ENCODE measurements at places on chromosomes 3 and 15. TPM values are rescaled to one million over a fixed set of nuclear protein-coding genes. Genes with fewer than 3 reads are reported as not detected.

DNA sequence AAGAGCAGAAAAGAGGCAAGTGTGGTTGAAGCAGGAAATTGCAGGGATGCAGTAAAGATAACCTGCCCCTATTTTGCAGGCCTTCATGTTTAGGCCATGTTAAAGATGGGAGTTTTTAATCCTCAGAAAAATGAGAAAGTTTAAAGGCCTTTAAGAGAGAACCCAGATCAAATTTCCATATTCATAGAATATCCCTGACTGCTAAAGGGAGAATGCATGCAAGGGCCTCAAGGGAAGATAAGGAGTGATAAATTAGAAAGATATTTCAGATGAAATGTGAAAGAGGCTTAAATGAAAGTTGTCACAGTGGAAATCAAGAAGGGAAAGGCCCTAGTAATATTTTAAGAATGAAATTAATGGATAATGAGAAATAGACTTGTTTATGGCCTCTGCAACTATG, 292.1 kb downstream of the SATB1 start:
- H3K36me3 ChIP-seq = no peaks in the 10 kb centered on the region
- H3K4me1 ChIP-seq = peaks cover 14% of the 10 kb centered on the region
- DNase-seq = no peak
- no peak overlapping the region for H3K4me3 ChIP-seq

DNA sequence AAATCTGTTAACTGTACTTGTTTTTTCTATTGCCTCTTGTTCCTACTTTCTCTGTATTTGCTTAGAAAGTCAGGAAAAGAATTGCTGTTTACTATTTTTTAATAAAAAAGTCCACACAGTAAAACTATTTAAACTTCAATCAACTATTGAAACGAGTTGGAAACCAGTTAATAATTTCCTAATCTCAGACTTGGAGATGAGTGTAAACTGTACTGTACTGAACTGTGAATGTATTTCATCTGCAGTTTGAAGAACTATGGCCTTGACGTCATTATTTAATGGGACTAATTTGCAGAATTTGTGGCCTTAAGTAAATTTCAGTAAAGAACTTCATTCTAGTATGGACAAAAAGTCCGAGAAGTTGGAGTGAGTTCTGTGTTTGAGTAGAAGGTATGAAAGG, 89.1 kb downstream of the LRRC28 start:
- H3K36me3 ChIP-seq = peaks cover 4% of the 10 kb centered on the region
- peaks cover 33% of the 10 kb centered on the region for H3K4me1 ChIP-seq
- H3K4me3 ChIP-seq = no peak overlapping the region
- H3K27ac ChIP-seq = peak overlapping the region; percentile 70
- no peak for DNase-seq

DNA sequence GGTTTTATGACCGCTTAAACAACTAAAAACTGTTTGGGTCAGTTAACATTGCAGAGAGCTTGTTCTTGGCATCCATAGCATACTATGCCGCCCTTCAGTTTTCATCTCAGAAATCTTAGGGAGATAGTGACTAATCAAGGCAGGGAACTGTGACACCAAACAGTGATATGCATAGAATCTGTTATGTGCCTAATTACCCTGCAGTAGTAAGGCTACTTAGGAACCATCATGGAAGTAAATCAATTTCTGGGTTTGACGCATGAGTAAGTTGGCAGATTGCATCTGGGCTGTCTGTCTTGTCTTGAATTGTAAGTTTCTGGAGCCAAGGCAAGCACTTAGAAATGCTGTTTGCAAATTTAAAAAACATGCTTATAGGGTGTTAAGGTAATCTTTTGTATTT, 22.5 kb downstream of the KCTD6 start:
- DNase-seq = no peak
- peaks cover 8% of the 10 kb centered on the region for H3K4me1 ChIP-seq
- no peak overlapping the region for H3K27ac ChIP-seq
- no peak overlapping the region for H3K4me3 ChIP-seq
- no peaks in the 10 kb centered on the region for H3K27me3 ChIP-seq

DNA sequence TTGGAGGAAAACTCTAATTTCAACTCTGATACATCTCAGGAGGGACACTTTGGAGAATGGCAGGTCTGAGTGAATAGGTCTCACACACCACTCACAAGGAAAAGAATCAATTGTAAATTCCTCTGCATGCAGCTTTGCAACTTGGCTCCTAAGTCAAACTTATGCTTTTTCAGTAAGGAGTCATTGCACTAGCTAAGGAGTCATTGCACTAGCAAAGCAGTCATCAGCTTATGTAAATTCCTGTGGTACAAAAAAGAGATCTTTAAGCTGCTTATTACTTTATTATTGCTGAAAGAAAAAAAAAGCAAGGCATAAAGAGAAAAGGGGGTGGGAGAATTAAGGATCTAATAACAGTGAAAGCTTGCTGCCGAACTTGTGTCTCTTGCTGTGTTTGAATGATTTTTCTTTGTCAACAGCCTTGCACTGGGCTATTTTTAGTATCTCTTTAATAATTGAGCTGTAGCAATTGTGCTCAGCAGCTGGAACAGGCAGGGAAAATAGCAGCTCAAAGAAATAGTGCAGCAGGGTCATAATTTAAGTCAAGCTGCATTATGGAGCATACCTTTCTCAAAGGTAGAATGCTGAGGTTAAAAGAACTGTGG, 154.3 kb upstream of the ARPP21 start:
- H3K27me3 ChIP-seq = no peaks in the 10 kb centered on the region
- H3K4me3 ChIP-seq = no peak overlapping the region
- H3K27ac ChIP-seq = no peak overlapping the region
- no peaks in the 10 kb centered on the region for H3K36me3 ChIP-seq

- H3K27ac ChIP-seq = no peak overlapping the region
- H3K4me3 ChIP-seq = peak overlapping the region; percentile 92
- no peak for DNase-seq
- H3K36me3 ChIP-seq = peaks cover 4% of the 10 kb centered on the region
- H3K27me3 ChIP-seq = no peaks in the 10 kb centered on the region
Measured at GRCh38 chr3:129441782-129442181, 1.8 kb downstream of the IFT122 start.

- H3K4me1 ChIP-seq = no peaks in the 10 kb centered on the region
- no peaks in the 10 kb centered on the region for H3K27me3 ChIP-seq
- no peak for DNase-seq
- no peak overlapping the region for H3K4me3 ChIP-seq
Measured at GRCh38 chr3:125239266-125239665, 26.7 kb upstream of the SLC12A8 start.

DNA sequence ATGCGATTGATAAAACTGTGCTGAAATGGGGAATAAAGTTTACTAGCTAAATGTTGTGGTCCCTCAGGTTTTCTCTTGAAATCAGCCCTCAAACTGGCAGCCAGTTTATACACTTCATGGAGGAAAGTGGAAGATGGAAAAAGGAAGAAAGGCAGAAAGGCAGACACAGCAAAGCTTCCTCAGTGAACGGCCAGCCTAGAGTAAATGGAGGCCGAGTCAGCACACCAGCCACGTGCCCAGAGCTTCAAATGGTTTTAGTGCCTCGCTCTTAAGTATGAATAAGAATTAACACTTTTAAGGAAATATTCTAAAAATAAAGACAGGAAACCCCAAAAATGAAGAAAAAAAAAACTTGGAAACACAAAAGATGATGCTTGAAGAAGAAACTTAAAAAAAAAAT, 48.3 kb downstream of the GNB4 start:
- no peak overlapping the region for H3K27ac ChIP-seq
- H3K4me3 ChIP-seq = no peak overlapping the region
- H3K27me3 ChIP-seq = no peaks in the 10 kb centered on the region
- no peaks in the 10 kb centered on the region for H3K4me1 ChIP-seq
- no peak for DNase-seq

GRCh38 chr3:171277456-171278298, 182.5 kb downstream of the TNIK start:
- H3K27ac ChIP-seq = no peak overlapping the region
- peaks cover 3% of the 10 kb centered on the region for H3K4me1 ChIP-seq
- DNase-seq = no peak
- peaks cover 3% of the 10 kb centered on the region for H3K36me3 ChIP-seq
- H3K27me3 ChIP-seq = no peaks in the 10 kb centered on the region

- no peak overlapping the region for H3K4me3 ChIP-seq
- no peak for DNase-seq
- H3K27me3 ChIP-seq = peaks cover 32% of the 10 kb centered on the region
- H3K36me3 ChIP-seq = no peaks in the 10 kb centered on the region
Measured at GRCh38 chr3:134886991-134887390, 91.9 kb downstream of the EPHB1 start.

DNA sequence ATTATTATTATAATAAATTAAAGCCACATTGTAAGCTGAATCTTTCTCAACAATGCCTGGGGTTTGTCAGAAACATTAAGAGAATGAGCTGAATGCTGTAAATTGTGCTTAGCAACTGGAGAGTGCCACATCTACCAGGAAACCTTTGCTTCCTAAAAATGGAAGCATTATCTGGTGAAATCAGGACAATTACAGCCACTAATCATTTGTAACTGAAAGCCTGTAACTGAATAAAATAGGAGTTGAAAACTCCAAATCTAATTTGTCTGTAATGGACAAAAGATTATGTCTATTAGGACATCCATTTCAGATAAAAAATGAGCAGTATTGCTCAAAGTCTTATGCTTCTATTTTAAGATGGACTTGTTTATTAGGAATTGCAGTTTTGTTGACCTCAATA, 32.2 kb downstream of the EIF1B start:
- H3K36me3 ChIP-seq = no peaks in the 10 kb centered on the region
- DNase-seq = no peak
- no peak overlapping the region for H3K4me3 ChIP-seq
- no peak overlapping the region for H3K27ac ChIP-seq

DNA sequence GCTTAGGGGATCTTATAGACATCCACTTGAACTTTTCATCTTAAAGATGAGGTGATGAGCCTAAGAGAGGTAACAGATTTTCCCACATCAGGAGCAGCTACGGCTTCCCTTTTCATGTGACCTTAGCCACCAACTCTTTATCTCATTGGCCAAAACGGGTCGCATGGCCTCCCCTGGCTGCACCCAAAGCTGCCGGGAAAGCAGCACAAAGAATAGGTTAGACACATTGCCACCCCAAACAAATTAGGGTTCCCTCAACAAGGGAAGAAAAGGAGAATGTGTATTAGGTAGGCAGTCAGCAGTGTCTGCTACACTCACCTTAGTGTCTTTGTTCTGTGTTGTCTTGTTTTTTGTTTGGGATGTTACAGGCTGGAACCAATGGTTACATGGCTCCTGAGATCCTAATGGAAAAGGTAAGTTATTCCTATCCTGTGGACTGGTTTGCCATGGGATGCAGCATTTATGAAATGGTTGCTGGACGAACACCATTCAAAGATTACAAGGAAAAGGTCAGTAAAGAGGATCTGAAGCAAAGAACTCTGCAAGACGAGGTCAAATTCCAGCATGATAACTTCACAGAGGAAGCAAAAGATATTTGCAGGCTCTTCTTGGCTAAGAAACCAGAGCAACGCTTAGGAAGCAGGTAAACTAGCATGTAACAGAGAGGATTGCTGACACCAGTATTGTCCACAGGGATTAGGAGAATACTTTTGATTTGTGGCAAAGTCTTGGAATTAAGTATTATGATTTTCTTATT, 44.2 kb downstream of the GRK7 start:
- no peak for DNase-seq
- H3K27me3 ChIP-seq = no peaks in the 10 kb centered on the region

DNA sequence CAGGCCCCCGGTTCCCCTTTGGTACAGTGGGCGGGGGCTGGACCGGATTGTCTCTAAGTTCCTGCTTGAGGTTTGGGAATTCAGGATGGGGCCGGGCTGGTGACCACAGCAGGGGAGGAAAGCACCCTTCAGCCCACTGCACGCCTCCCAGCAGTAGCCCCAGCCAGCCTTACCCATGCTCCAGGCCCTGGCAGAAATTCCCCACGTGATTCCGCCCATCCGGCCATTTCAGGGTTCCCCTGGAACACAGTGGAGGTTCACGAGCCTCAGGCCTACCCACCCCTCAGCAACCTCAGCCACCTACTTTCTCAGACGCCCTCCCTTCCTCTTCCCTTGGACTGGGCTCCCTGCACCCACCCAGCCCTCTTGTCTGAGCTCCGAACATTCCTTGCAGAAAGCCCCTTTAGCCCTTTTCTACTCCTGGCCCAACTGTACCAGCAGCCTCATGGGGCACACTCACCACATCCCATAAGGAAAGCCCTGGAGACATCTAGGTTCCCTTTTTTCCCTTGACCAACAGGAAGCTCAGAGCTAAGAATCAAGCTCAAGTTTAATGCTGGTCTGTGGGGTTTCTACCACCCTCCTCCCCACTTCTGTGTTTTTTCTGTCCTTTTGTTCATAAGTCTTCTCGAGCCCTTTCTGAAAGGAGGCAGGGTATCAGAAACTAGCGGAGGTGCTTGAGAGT, 11.5 kb downstream of the ALS2CL start:
- H3K4me3 ChIP-seq = no peak overlapping the region
- H3K36me3 ChIP-seq = no peaks in the 10 kb centered on the region
- DNase-seq = no peak
- H3K4me1 ChIP-seq = no peaks in the 10 kb centered on the region
- H3K27ac ChIP-seq = no peak overlapping the region

GRCh38 chr15:57566834-57567233, 24.9 kb upstream of the MYZAP start:
- DNase-seq = no peak
- H3K36me3 ChIP-seq = no peaks in the 10 kb centered on the region
- H3K27me3 ChIP-seq = no peaks in the 10 kb centered on the region

GRCh38 chr3:30984855-30985749, 90.6 kb upstream of the GADL1 start:
- peak overlapping the region; percentile 63 for H3K27ac ChIP-seq
- H3K36me3 ChIP-seq = no peaks in the 10 kb centered on the region
- no peaks in the 10 kb centered on the region for H3K27me3 ChIP-seq
- peaks cover 68% of the 10 kb centered on the region for H3K4me1 ChIP-seq
- DNase-seq = no peak
- H3K4me3 ChIP-seq = peak overlapping the region; percentile 15

- peaks cover 18% of the 10 kb centered on the region for H3K36me3 ChIP-seq
- H3K4me3 ChIP-seq = no peak overlapping the region
- no peaks in the 10 kb centered on the region for H3K4me1 ChIP-seq
- DNase-seq = no peak
- no peaks in the 10 kb centered on the region for H3K27me3 ChIP-seq
- no peak overlapping the region for H3K27ac ChIP-seq
Measured at GRCh38 chr15:65470866-65471265, 46.6 kb downstream of the DPP8 start.

DNA sequence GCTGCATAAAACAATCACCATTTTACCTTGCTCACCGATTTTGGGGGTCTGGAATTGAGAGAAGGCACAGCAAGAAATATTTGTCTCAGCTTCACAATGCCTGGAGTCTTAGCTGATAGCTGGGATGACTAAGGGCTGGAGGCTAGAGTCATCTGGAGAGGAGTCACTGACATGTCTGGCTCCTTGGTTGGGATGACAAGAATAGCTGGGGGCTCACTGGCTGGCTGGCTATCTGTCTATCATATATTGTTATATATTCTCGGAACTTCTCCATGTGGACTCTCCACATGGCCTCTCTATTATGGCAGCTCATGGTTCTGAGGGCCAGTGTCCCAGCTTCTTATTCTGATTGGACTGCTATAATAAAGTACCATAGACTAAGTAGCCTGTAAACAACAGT, 20.0 kb upstream of the TRIM71 start:
- H3K4me3 ChIP-seq = no peak overlapping the region
- no peaks in the 10 kb centered on the region for H3K36me3 ChIP-seq
- DNase-seq = no peak
- H3K4me1 ChIP-seq = peaks cover 5% of the 10 kb centered on the region

GRCh38 chr3:130663092-130663491, 83.5 kb downstream of the PIK3R4 start:
- H3K27me3 ChIP-seq = no peaks in the 10 kb centered on the region
- peaks cover 14% of the 10 kb centered on the region for H3K36me3 ChIP-seq
- H3K27ac ChIP-seq = no peak overlapping the region
- H3K4me3 ChIP-seq = no peak overlapping the region

Gene CASR
- 0.02 TPM for total RNA-seq

Gene ABHD10
- total RNA-seq = 26.4 TPM

Gene GOLGA8N
- total RNA-seq = 9.9 TPM

Gene PAQR5
- 0.89 TPM for total RNA-seq

Gene ATP8B4
- total RNA-seq = 1.8 TPM

Data from mesothelial cell of epicardium (in vitro differentiated cells).